ENCODE measurements at places on chromosomes 1 and 21. TPM values are rescaled to one million over a fixed set of nuclear protein-coding genes. Genes with fewer than 3 reads are reported as not detected.

The KIF14 gene
- 0.74 TPM for total RNA-seq

The PRR9 gene
- total RNA-seq, result not detected

The GNAT2 gene
- not detected for total RNA-seq

The FLG2 gene
- total RNA-seq, result not detected

The SHISAL2A gene
- 3.2 TPM for total RNA-seq

The OPRD1 gene
- 2.2 TPM for total RNA-seq

The SLC22A15 gene
- total RNA-seq, result 9.8 TPM

The ZNF644 gene
- total RNA-seq, result 57.9 TPM

The GREM2 gene
- total RNA-seq, result 1.2 TPM

DNA sequence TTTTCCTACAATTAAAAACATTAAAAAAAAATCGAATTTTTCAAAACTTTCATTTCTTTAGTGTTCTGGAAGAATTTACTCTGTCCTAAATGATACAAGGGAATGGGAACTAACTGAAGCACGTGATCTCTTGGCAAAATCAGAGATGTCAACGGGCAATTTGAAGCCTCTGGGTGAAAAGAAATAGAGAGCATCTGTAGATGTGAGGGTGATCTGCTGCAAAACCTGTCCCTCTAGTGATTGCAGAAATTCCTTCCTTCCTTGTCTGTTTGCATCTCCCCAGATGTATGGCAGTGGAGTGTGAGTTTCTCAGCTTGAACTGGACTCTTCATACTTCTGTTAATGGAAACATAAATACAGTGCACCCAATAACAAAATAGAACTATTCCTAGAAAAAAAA, 100.5 kb upstream of the S1PR1 start:
- H3K4me3 ChIP-seq, result no peak overlapping the region
- DNase-seq, result no peak
- H3K4me1 ChIP-seq, result no peaks in the 10 kb centered on the region
- H3K27ac ChIP-seq, result no peak overlapping the region
- H3K27me3 ChIP-seq, result no peaks in the 10 kb centered on the region

DNA sequence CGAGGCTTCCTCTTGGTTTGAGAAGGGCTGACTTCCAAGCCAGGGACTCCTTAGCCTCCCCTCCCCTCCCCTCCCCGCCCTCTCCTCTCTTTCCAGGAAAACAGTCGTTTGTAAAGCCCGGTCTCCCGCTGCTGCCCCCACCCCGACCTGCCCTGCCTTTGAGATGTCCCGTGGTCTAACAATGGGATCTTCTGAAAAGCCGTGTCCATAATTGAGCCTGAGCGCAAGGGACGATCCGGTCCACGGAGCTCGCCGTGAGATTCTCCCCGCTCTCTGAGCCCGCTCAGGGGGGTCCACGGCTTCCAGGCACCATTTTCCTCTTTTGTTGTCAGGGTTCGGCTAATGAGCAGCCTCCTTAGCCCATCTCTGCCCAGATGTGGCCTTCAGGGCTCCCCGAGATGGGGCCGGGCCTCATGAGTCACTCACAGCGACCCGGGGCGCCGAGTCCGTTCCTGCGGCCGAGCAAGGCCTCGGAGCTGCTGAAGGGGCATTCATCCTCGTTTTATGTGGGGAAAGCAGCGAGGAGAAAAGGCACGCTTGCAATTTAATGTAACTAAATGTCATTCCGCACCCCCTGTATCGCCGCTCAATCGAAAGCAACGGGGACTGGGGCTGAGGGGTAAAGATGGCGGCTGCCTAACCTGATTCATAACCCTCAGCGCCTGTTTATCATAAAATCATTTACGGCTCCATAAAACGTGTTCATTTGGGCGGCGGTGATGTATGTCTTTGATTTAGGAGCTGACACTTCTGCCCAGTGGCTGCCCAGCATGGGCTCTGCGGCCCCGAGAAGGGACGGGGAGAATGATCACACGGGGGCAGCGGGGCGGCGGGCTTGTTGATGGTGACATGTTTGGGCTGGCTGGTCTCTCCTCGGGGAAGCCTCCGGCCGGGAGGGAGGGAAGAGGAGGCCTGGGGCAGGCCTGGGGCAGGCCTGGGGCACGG, 232.6 kb upstream of the C1orf174 start:
- H3K27ac ChIP-seq, result no peak overlapping the region
- no peaks in the 10 kb centered on the region for H3K27me3 ChIP-seq
- DNase-seq, result no peak
- H3K4me1 ChIP-seq, result no peaks in the 10 kb centered on the region
- no peaks in the 10 kb centered on the region for H3K36me3 ChIP-seq

DNA sequence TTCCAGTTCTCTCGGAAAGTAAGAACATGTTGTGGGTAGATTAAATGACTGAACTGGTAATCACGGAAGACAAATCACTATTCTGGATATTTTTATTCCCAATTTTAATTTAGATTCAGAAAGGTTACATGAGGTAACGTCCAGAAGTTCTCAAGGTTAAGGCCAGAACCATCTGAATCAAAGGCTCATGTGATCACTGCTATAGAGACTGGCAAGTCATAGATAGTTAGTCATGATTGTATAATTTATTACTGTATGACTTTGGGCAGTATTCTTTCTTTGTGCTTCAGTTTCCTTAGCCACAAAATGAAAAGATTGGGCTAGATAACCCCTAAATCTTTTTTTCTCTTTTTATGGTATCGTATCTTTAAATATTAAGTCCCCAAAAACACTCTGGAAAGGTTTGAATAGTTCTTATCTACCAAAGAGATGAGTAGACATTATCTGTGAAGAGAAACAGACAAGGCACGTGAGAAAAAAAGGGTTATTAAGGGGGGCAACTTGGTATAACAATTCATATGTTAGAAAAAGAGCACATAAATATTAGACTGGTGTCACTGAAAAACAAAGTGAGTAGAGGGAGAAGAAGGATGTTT, 241.0 kb downstream of the PTPRC start:
- H3K36me3 ChIP-seq, result no peaks in the 10 kb centered on the region
- H3K4me3 ChIP-seq, result no peak overlapping the region
- H3K27me3 ChIP-seq, result no peaks in the 10 kb centered on the region
- H3K4me1 ChIP-seq, result no peaks in the 10 kb centered on the region
- H3K27ac ChIP-seq, result no peak overlapping the region

DNA sequence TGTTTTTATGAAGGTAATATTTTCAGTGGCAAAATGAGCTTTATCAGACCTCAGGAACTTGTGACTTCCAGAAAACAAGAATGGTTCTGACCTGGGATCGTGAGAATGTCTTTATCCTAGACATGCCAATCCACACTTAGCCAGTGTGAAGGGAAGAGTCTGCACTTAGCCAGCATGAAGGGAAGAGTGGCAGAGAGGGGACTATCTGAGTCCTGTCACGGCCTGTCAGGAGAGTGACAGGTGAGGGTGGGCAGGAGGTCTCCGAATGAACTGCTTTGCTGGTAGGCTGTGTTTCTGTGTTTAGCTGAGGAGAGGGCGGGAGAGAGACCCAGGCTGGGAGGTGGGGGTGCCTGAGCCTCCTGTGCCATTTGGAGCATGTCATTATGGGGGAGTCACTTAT, 173.1 kb downstream of the KIF26B start:
- H3K4me3 ChIP-seq, result no peak overlapping the region
- H3K4me1 ChIP-seq, result no peaks in the 10 kb centered on the region
- no peak overlapping the region for H3K27ac ChIP-seq
- DNase-seq, result no peak
- H3K27me3 ChIP-seq, result no peaks in the 10 kb centered on the region

DNA sequence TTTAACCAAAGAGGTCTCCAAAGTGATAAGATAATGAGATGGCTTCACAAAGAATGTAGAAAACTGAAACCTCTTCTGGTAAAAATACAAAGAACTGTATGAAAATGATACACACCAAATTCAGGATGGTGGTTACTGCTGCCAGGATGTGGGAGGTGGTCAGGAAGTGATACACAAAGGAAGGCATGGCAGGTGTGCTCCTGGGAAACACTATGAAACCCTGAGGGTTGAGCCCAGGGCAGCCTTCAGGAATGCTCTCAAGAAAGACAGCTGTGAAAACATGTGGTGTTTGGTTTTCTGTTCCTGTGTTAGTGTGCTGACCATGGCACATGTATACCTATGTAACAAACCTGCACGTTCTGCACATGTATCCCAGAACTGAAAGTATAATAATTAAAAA, 109.3 kb downstream of the NTNG1 start:
- H3K36me3 ChIP-seq, result no peaks in the 10 kb centered on the region
- no peaks in the 10 kb centered on the region for H3K27me3 ChIP-seq
- no peak overlapping the region for H3K27ac ChIP-seq
- DNase-seq, result no peak
- no peaks in the 10 kb centered on the region for H3K4me1 ChIP-seq

DNA sequence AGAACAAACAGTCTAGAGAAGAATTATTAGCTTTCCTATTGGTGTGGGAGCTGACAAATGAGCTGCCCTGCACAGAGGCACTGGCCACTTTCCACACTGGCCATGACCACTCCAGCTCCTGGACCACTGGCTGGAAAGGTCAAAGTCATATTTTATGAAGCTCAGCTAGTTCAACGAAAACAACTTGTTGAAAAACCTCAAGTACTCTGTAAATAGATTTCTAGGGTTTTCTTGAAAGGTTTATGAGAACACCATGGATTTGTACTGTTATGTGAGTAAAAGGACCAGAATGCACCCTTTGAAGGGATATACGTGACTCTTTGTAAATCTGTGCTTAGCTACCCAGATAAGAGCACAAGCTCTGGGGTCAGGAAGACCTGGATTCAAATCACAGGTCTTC, 54.5 kb upstream of the FGGY start:
- no peak for DNase-seq
- peak overlapping the region; percentile 53 for H3K27ac ChIP-seq
- no peak overlapping the region for H3K4me3 ChIP-seq

DNA sequence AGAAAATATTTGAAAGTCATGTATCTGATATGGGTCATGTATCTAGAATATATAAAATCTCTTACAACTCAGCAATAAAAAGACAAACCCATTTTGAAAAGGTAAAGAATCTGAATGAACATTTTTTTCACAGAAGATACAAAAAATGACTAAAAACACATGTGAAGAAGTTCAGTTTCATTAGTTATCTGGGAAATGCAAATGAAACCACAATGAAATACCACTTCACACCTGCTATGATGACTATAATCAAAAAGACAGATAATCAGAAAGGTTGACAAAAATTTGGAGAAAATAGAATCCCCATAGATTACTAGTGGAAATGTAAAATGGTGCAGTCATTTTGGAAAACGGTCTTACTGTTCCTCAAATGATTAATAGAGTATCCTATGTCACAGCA, 631.0 kb downstream of the MRPL39 start:
- no peak overlapping the region for H3K4me3 ChIP-seq
- no peak for DNase-seq
- no peak overlapping the region for H3K27ac ChIP-seq
- no peaks in the 10 kb centered on the region for H3K27me3 ChIP-seq
- no peaks in the 10 kb centered on the region for H3K36me3 ChIP-seq

- no peaks in the 10 kb centered on the region for H3K4me1 ChIP-seq
- no peaks in the 10 kb centered on the region for H3K36me3 ChIP-seq
- H3K27me3 ChIP-seq, result no peaks in the 10 kb centered on the region
- DNase-seq, result no peak
- H3K4me3 ChIP-seq, result no peak overlapping the region
Measured at GRCh38 chr1:104780470-104781078, 1030.9 kb downstream of the AMY1C start.

DNA sequence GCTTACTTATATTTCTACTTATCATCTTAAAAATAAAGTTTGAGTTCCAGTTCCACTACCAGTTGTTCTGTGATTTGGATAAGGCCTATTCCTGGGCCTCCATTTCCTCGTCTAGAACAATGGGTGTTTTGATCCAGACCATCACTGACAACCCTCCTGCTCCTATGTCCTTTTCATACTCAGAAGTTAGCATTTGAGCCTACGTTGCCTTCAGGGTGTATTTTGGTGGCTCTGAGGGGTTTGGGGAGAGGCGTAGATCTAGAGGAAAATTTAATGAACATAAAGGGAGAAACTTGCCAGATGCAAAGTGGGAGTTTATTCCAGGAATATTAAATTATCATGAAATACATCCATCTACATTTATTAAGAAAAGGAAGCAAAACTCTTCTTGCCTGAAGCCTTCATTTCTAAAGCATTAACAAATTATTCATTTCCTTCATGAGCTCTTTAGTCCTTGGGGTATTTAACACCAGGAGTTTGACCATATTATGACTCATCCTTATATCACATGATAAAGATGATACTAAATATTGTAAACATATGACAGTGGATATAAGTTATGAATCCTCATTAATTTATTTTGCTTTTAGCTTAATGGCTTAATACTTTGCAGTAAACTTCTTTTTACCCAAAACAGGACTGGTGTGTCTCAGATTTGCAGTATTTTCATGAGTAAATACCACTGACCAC, 47.2 kb upstream of the SYT14 start:
- no peak overlapping the region for H3K4me3 ChIP-seq
- H3K27me3 ChIP-seq, result no peaks in the 10 kb centered on the region
- H3K4me1 ChIP-seq, result no peaks in the 10 kb centered on the region
- H3K36me3 ChIP-seq, result no peaks in the 10 kb centered on the region

- H3K27ac ChIP-seq, result peak overlapping the region; percentile 81
- H3K4me1 ChIP-seq, result peaks cover 41% of the 10 kb centered on the region
- H3K36me3 ChIP-seq, result no peaks in the 10 kb centered on the region
Measured at GRCh38 chr21:43719748-43720538, 1.0 kb downstream of the PDXK start.

DNA sequence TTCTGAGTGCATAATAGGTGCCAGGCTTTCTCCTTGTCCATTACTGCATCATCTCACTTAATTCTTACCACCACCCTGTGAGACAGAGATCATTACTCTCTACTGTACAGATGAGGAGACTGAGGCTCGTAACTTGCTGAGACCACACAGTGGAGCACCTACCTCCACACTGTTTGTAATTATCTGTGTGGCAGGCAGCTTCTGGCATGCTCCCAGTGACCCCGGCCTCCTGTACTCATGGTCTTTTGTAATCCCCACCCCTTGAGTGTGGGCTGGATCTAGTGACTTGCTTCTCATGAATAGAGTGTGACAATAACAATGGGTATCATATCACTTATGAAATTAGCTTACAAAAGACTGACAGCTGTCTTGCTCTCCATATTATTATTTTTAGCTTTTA, 407.3 kb downstream of the MATN1 start:
- H3K36me3 ChIP-seq, result no peaks in the 10 kb centered on the region
- peaks cover 8% of the 10 kb centered on the region for H3K4me1 ChIP-seq
- no peak overlapping the region for H3K4me3 ChIP-seq
- H3K27me3 ChIP-seq, result no peaks in the 10 kb centered on the region

DNA sequence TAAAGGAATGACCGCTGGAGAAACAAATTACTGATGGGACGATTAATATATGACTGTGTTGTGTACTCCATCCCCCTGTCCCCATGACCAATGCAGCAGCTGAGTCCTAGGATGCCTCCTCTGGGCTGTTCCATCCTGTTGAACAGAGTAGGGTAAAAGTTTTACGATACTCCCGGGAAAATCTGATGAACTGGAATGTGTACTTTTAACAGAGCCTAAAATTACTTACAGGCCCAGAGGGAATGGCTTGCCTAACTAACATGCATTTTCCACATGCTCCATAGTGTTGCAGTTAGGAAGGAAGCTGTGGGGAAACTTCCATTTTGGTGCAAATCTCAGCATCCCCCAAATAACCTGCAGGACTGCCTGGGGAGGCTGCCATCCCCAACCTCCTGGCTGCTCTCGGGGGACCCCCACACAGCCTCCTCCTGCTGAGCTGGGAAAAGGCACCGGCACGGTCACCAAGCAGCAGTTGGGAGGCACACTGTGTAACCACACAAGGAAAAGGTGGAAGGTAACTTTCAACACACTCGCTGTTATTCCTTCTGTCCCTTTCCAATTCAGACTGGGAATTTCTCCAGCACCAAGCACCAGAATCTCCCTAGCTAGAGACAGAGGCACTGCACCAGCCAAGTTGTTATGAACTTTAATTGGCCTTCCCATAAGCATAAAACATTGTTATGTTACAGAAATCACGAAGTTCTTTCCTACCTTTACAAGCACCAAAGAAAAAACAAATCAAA, 97.2 kb downstream of the BCAR3 start:
- H3K27me3 ChIP-seq, result no peaks in the 10 kb centered on the region
- DNase-seq, result no peak
- no peaks in the 10 kb centered on the region for H3K36me3 ChIP-seq
- H3K4me1 ChIP-seq, result peaks cover 44% of the 10 kb centered on the region

Measured in vagina (tissue), 2 donors.